ENCODE measurements at places on chromosomes 7 and 10.

DNA sequence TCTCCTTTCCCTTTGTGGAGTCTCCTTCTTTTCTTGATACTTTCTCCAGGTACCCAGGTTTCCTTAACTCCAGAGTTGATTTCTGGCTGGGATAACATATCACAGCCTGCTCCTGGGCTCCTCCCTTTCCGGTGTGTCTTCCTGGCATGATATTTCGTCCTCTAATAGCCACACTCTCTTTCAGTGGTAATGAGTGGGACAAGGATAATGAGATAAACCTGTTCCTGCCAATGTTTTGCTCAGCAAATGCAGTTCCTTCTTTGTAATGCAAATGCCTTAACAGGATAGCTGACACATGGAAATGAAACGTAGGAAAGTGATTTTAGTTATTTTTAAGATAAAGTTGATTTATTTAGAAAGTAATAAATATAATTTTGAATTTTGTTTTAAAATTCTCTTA is 168.6 kb downstream of the NRP1 start:
- no peak for DNase-seq

DNA sequence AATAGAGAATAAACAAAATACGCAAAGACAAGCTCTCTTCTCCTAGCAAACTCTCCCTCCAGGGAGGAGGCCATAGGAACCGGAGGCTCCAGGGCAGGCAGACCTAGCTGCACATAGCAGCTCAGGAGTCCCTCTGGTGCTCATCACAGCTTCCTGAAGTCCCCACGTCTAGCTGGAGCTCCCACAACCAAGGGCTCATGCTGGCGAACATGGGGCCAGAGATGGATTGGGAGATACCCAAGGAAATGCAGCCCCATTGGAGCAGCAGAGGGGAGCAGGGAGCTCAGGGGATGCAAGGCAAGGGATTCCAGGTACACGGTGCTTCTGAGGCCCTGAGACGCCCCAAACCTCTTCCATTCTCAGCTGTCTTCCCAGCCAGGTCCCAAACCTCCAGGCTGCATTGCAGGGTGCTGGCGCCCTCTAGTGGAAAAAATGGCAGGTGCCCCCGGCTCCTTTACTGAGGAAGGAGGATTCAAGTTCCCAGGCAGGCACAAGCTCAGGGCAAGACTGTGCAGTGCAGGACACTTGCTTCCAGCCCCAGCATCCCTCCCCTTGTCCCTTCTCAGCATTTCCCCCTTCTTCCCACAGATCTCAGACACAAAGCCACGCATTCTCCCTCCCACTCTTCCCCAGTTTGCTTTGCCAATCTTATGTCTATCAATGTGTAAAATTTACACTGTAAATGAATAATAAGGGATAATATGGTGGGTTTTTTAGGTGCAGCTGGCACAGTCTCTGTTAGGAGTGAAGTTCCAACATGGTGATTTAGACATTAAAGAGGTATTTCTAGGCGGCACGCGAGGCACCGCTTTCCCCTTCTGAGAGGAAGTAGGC is 46.2 kb downstream of the GPAM start:
- DNase-seq: no peak

- DNase-seq: no peak
These were observed 38.3 kb downstream of the AKR1B1 start for GRCh38 chr7:134420424-134421125.

DNA sequence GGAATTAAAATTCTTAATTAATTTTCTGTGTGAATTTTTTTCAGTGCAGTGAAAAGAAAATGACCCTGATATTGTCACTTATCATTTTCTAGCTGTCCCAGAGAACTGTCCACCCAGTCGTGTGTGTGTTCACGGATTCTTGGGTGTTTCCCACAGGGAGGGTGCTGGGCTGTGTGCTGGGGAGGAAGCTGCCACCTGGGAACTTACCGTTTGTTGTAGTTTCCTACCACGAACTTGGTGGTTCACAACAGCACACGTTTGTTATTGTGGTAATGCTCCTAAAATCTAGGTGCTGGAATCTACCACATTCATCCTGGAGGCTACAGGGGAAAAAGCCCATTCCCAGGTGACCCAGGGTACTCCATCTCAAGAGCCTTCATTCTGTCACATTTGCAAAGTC is 276.1 kb downstream of the GLRX3 start:
- no peak for DNase-seq

DNA sequence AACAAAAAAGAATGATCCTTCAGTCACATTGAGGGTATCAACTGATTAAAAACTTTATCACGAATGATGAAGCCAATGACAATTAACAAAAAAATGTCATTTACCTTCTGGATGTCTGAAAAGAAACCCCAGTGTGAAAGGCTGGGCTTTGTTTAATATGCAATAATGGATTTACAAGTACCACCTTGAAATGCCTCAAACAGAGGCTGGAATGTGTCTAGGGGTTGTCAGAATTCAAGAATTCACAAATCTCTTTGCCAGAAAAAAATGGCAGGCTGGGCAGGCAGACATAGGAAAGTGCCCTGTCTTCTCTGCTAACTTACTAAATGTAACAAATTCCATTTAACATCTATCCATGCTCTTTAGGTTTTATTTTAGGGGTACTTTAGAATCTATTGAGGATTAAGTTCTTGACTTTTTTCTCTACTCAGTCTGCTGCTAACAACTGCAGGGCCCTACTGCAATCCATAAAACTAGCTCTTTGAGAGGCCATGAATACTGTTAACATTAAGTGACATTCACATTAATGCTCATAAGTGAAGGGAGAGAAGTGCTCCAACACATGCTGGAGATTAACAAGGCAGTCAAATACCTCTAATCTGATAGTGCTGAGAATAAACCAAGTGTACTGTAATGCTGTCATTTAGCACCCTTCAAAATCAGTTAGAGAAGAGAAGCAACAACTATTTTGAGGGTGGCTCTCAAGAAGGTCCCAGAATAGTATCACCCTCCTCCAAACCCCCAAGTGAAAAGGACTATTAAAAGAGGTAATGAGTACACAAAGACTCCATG is 43.1 kb upstream of the KCNIP2 start:
- DNase-seq: no peak

GRCh38 chr10:107814865-107815487 is 650.5 kb upstream of the SORCS1 start:
- no peak for DNase-seq

DNA sequence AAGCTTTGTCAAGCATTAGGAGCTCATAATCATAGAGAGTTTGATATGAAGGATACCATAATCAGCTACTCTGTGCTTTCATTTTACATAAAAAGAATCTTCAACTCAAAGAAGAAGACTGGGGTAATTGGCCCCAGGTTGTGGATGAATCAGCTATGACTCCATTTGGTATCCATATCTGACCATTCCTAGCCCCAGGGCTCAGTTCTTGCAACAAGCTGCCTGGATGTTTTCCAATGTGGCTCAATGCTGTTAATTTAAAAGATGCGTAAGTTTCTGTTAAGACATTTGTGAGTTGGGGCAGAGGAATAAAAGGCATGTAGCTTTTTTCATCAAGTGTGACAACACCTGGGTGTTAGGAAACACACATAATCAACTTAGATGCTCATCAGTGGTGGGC is 951.1 kb downstream of the NRG3 start:
- no peak for DNase-seq

GRCh38 chr7:155807065-155807671 is 5.1 kb downstream of the SHH start:
- no peak for DNase-seq

GRCh38 chr10:112631501-112632400 is 184.7 kb downstream of the VTI1A start:
- DNase-seq: no peak

DNA sequence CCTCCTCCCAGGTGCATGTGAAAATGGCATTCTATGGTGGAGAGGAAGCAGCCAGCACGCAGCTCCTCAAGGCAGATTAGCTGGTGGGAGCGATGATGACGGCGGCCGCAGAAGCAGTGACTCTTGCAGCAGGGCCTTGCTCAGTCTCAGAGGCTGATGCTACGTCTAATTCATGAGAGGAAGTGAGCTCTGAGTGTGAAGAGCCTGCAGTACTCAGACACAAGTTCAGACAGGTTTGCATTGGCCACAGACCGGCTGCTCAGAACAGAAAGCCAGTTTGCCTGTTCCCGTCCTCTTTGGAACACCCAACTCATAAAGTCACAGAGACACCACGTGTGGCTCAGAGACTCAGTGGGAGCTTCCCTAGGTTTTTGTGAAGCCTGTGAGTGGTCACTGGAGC is 136.5 kb downstream of the ADARB2 start:
- no peak for DNase-seq

DNA sequence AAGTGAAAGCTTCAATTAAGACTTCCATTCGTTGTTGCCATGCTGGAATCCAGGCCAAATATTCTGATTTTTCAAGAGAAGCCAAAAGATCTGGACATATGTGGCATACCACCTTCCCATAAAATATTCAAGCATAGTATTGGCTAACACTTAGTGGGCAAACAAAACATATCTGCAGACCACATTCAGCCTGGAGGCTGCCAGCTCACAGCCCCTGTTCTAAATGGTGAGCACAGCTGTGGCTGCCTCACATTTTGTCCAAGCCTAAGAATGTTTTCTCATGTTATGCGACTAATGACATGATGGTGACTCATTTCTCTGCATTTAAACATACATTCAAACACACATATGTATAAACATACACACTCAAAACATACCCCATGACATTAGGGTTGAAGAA is 10.6 kb upstream of the CALU start:
- DNase-seq: no peak

DNA sequence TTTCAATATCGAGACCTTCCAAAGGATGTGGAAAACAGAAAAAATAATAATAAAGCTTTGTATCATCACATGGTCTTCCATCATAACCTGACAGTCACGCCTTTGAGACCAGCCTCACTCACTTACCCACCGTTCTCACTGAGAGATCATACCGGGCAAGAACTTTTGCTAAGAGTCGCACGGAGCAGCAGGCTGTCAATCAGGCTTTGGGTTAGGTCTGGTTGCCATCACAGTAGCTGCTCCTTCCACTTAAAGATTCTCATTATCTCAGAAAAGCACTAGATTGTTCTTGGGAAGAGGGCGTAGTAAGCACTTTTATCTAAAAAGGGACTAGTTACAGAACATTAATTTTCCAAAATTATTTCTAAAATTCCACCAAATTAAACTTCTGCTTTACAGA is 2.0 kb downstream of the RELN start:
- DNase-seq: no peak

- DNase-seq: no peak
These were observed 35.3 kb downstream of the AMZ1 start for GRCh38 chr7:2723138-2723850.

- no peak for DNase-seq
These were observed 99.0 kb downstream of the GNAT3 start for GRCh38 chr7:80412842-80413241.

DNA sequence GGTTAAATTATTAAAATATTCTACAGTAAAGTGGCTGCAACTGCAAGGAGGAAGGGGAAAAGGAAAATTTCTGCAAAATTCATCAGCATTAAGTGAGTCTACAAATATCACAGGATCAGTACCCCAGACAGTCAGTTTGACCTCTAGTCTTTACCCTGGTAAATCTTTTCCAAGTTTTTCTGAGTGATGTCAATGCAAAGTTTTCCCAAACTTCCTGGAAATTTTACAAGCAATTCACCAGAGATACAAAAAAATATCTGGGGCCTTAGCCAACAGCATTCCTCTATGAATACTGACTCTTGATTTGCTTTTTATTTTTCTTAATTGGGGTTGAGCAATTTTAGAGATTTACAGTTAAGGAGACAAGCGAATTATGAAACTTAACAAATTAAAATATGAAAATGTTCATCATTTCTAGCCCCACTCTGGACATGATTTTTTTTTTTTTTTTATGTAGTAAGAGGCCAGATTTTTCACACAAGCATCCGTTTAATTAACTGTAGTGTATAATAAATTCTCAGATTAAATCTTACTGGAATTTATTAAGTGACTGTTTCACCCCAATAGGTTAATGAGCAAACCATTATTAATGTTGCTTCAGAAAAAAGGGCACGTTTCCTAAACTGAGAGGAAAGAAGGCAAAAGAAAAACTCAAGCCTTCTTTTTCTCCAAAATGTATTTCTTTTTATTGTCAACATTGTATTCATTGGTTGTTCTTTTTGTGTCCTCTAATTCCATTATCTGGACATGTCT is 539.5 kb upstream of the FZD8 start:
- no peak for DNase-seq

GRCh38 chr7:74449809-74450397 is 3.8 kb upstream of the GTF2IRD1 start:
- peak; percentile 43 for DNase-seq

All from activated CD8-positive, alpha-beta memory T cell treated with anti-CD3 and anti-CD28 coated beads for 1 hour (primary cell).